GM12892 (cell line): ENCODE measurements at places on chromosomes 11 and 22.
A peak's percentile ranks its signal among the peaks of the same experiment; 100 is the strongest.

DNA sequence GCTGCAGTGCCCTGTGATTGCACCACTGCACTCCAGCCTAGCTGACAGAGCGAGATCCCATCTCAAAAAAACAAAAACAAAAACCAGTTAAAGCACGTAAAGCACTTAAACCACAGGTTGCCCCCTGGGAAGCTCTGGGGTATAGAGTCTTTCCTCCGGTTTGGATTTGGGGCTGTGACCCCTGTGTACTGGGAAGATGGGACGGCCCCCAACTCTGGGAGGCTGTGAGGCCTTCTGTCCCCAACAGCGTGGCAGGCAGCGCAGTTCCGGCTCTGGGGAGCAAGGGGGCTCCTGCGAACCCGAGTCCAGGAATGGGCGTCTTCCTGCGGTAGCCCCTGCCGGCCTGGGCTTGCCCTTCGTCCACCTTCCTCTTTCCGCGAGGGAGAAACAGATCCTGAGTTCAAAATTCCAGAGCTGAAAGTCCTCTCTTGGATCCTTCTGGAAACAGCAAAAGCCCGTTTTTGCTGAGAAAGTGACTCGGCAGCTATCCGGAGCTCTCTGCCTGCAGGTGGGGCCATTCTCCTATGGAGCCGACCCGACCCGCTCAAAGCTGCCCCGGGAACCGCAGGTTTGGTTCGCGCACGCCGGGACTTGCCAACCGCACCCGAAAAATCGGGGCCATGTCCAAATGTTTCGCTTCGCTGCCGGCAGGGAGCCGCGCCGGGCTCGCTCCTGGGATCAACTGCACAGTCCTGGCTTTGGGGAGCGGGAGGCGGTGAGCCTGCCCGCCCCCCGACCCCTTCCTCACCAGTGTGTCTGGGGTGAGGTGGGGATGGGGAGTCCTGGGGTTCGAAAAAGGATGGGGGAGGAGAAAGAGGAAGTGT lies 36.3 kb upstream of the POLA2 start:
- peak; percentile 62 for DNase-seq

DNA sequence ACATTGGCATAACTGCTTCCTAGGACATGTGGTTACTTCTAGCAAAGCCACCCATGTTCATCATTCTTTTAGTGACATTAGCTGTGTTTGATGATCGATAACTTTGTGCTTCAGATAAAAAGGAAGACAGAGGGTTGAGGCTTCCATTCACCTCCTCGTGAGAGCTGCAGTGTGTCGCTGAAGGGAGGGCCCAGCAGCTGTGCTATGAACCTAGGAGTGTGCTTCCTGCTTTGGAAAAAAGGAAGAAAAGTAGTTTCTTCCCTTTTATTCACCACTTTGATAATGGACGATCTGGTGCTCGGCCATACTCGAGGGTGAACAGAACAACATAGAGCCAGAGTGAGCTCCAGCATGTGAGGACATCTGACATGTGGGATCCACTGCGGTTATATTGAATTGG lies 6.1 kb upstream of the RFPL2 start:
- DNase-seq, result no peak

- no peak for DNase-seq
These were observed 46.8 kb downstream of the ARHGAP32 start for GRCh38 chr11:129145276-129145675.

GRCh38 chr22:38397189-38398085 lies 57.6 kb downstream of the KCNJ4 start:
- peak; percentile 25 for DNase-seq

DNA sequence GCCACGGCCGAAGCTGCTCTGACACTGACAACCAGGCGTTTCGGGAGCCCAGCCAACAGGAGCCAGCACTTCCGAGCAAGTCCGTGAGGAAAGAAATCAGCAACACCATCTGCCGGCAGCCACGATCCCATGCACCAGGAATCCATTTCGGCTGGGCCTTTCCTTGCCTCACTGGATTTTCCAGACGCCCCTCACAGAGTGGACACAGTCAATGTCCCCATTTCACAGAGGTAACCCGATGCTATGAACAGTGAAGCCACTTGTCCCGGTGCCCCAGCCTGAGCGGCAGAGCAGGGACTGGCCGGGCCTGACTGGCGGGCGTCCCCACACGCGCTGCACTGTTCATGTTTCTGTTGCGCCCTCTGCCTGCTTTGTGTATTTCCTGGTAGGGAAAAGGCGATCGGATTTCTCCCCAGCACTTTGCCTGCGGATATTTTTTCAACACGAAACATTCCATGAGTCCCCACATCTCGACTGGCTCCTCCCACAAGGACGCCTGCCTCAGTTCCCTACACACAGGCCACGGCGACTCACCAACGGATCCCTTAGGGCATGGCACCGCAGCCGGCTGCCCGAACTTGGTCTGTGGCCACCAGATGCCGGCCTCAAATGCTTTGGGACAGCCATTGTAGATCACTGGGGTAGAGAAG lies 55.3 kb downstream of the TRMU start:
- DNase-seq, result no peak

DNA sequence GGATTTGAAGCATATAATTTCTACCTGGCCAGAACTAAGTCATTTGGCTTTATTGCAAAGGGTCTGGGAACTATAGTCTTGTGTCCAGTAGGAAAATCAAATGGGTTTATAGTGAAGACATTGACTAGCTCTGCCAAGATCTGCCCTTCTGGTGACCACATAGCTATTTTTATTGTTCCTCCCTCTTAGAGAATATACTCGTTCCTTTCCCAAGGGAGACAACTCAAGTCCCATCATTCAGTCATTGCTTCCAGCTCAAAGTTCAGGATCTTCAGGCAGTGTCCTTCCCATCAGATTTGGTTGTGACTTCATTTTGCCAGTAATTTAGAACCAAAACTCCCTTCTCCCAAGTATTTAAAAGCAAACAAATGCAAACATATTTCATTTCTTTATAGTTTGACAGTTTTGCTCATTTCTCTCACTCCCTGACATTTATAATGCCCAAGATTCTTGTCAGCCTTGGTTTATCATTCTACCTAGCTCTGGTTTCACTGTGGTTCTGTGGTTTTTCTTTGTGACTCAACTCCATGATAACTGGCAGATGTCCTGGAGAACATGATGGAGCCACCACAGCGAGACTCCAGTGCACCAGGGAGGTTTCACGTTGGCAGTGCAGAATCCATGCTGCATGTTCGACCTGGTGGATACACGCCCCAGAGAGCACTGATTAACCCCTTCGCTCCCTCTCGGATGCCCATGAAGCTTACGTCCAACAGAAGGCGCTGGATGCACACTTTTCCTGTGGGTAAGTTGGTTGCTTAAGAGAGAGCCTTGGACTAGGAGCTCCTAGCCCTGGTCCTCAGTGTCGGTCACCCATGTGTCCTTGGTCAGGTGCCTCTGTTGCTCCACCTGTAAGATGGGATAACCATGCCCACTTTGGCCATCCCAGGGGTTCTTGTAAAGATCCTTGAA lies 64.9 kb downstream of the DEPDC5 start:
- no peak for DNase-seq

GRCh38 chr11:134582770-134583095 lies 170.7 kb upstream of the B3GAT1 start:
- no peak for DNase-seq

DNA sequence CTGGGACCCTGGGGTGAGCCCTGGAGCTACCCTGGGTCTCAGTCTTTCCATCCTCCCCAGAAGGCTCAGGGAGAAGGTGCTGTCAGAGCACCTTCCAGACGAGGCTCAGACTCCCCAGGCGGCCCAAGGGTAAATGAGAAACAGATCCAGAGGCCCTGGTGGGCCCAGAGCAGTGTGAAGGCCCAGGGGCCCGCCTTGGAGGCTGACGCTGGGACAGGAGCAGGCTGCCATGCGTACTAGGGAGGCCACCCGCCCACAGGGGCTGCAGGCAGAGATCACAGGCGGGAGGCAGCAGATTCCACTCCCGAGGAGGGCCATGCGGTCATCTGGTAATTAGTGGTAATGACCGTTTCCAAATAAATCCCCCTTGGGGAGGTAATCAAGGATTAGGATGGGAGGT lies 5.2 kb downstream of the WNT11 start:
- no peak for DNase-seq

- DNase-seq, result no peak
These were observed 135.4 kb downstream of the ADAMTS15 start for GRCh38 chr11:130583801-130584211.

DNA sequence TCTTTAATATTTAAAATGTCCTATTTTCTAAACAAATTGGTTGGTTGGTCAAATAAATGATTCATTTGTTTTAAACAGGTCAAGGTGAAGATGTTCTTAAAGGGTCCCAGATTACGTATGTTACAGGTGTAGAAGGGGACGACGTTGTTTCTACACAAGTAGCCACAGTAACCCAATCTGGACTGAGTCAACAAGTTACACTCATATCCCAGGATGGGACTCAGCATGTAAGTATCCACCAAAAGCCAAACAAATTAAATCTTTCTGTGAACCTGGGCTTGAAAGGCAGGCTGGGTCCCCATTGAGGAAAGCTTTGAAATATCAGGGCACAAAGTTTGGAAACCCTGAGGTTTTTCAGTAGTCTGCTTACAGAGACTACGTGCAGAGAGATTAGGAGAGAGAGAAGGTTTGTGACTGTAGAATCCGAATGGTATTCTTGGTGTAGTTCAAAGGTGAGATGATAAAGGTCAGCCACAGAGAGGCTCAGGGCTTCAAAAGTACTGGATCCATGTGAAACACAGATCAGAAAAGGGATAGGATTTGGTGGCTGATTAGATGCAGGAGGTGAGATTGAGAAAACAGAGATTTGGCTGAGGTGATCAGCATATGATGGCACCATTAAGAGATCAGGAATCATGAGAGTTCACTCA lies 51.7 kb downstream of the ZNF143 start:
- DNase-seq, result no peak

- DNase-seq, result no peak
These were observed 8.7 kb downstream of the PTH start for GRCh38 chr11:13486926-13487660.

- DNase-seq, result no peak
These were observed 34.6 kb downstream of the IFT27 start for GRCh38 chr22:36741204-36741793.

GRCh38 chr11:60978546-60979380 lies 7.3 kb downstream of the CD6 start:
- no peak for DNase-seq
